ENCODE measurements at places on chromosomes 12 and 14.
A peak's percentile ranks its signal among the peaks of the same experiment; 100 is the strongest.

GRCh38 chr12:5777451-5777850 lies 167.6 kb downstream of the ANO2 start:
- DNase-seq: no peak

DNA sequence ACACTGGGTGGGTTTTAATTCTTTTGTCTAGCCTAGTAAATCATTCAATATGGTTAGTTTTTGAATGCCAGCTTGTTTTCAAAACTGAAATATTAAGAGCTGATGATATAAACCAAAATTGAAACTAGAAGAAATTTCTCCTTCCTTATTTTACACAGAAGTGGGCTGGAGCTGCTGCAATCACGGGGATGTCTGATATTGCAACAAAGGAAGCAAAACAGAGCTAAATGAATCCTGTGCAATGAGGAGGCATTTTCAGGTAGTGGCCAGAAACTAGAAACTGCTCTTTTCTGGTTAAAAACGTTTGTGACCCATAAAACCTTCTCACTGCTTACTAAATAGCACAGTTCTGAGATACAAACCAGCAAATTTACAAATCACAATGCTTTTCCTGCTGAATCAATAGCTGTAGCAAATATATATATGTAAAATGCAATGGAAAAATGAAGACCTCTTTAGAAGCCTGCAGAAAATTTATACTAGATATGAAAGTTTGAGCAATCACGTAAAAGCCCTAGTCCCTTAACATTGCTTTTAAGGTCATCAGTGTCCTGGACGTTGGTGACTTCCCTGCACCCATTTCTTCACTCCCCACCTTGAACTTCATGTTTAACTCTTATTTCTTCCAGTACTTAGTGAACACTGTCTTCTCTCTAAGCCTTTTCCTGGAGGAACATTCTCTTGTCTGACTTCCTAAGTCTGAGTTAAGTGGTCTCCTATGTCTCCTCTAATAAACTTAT lies 15.9 kb upstream of the LRRK2 start:
- no peak for DNase-seq

- DNase-seq: no peak
These were observed 118.4 kb downstream of the PPHLN1 start for GRCh38 chr12:42444192-42444943.

GRCh38 chr12:119410396-119410795 lies 75.9 kb downstream of the CCDC60 start:
- no peak for DNase-seq

GRCh38 chr12:53070877-53071492 lies 8.2 kb downstream of the SPRYD3 start:
- DNase-seq: no peak

DNA sequence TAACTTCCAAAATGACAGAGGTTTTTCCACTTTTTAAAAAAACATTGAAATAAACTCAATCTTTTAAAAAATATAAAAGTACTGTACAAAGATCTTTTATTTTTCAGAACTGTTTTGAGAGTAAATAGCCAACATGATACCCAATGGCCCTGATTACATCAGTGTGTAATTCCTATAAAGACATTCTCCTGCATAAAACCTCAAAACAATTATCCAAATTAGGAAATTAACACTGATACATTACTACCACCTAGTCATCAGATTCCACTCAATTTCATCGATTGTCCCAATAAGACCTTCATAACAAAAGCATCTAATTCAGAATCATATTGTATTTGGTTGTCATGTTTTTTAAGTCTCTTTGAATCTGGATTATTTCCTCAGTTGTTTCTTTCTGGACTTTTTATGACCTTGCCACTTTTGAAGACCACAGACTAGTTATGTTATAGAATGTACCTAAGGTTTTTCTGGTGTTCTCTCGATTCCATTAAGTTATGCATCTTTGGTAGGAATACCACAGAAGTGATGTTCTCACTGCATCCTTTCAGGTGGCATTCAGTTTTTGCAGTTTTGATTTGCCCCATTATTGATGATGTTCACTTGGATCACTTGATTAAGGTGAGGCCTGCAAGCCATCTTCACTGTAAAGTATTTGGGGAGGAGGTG lies 4.0 kb upstream of the YEATS4 start:
- DNase-seq: no peak

- DNase-seq: no peak
These were observed at the start of gene KRT5 for GRCh38 chr12:52519826-52520662. TSS of gene KRT5 (minus strand) at chr12:52520394. CDS start at chr12:52520296, 98 bp downstream.

DNA sequence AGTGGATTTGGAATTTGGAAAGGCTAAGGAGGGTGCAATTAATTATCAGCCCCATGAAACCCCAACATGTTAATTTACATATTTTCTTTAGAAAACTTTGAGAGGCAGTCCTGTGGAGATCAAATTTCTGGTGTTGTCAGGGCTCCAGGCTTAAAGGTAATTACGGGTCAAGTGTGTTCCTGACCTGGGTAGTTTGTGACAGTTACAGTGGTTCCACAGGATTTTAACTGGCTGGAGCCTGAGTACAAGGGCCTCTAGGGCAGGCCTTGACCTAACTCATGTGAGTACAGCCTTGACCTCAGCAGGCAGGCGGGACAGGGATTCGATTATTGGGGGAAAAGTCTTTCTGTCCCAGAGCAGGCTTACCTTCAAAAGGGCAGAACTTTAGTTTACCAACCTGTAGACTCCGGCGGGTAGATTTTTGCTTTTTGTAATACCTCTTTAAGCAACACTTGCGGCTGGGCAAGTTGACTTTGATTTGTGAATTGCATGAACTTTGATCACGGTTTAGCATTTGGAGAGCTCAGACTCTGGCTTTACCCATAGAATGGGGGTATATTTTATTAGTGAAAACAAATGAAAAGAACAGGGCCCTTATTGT lies 8.4 kb upstream of the PPTC7 start:
- no peak for DNase-seq

DNA sequence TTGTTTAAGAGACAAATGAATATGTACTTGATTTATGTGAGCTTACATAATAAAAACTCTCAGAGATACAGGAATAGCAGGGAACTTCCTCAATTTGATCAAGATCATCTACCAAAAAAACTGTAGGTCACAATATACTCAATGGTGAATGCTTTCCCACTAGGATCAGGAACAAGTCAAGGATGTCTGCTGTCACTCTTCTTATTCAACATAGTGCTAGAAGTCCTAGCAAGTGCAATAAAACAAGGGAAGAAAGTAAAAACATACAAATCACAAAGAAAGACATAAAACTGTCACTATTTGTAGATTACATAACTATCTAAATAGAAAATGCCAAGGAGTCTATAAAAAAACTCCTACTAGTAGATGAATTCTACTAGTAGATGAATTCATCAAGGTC lies 41.9 kb upstream of the PAWR start:
- no peak for DNase-seq

GRCh38 chr12:113113397-113113796 lies 22.2 kb downstream of the RASAL1 start:
- no peak for DNase-seq

DNA sequence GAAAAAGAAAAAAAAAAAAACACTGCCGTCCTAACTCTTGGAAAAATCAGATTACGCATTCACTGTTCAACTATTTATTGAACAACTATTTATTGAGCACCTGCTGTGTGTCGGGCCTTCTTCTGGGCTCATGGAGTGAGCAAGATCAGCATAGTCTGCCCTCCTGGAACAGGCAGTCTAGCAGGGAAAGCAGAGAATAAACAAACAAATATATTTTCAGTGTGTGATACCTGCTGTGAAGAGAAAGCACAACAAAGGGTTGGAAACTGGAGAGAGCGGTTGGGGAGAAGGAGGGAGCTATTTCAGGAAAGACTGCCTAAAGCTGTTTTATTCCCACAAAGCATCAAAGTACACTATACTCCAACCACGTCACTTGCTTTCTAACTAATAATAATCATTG lies 10.8 kb downstream of the PROX2 start:
- no peak for DNase-seq

DNA sequence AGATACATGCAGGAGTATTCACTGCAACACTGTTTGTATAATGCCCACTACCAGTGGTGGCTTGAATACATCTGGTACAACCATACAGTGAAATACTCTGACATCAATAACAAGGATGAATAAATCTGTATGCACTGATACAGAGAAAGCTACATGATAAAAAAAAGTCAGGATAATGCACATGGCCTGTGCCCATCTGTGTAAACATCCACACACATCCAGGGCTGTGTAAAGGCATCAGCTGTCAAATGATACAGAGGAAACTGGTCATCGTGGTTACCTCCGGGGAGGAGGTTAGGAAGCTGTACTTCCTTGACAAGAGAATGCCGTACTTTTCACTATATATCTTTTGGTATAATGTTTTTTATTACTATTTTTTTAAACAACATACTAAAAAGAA lies 176.6 kb downstream of the FOXN3 start:
- no peak for DNase-seq

DNA sequence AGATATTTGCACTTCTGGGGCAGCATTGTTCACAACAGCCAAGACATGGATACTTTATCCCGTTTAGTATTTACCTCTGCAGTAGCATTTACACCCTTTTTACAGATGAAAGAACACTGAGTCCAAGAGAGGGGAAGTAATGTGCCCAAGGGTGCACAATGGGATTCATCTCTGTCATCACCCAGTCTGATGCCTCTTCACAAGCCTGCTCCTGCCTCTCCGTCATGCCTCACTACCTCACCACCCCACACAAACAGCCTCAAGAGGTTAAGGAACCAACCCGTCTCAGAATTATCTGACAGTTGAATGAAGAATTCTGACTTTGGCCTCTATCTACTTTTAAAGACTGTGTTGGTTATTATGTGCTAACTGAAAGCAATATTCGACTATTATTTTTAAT lies 368.4 kb downstream of the ATP23 start:
- DNase-seq: no peak

DNA sequence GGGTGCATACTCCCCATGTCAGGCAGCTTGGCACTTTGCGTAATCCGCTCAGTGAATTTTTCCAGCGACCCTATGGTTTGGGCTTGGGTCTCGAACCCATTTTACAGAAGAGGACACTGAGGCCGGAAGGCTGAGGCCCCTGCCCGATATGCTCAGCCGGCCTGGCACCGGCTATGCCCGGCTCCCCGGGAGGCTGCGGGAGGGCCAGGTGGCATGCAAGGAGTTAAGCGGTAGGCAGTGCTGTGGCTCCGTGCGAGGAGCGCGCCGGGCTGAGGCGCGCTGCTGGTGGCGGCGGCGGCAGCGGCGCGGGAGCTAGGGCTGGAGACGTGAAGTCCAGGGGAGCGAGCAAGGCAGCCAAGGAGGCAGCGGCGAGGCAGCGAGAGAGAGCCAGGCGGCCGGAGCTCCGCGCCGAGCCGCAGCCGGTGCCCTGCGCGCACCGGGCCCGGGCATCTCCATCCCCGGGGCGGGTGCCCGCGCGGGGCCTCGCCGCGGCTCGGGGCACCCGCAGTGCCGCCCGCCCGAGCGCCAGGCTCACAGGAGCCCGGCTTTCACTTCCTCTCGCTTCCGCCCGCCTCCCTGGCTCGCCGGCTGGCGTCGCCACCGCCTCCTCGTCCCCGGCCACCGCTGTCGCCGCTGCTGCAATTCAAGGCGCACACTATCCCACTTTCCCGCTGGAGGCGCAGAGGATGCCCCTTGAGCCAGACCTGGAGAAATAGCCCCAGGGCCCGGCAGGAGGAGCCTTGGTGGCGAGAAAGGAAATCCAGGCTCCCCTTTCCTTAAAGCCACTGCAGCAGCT lies at the start of gene WSCD2:
Gene WSCD2 (plus strand): TSS at position 272 of the 796 bp plus-strand sequence. CDS start 66,545 bp downstream, outside the sequence.
- DNase-seq: peak; percentile 87

- no peak for DNase-seq
These were observed 43.7 kb upstream of the CNTN1 start for GRCh38 chr12:40648519-40648918.

GRCh38 chr12:101480849-101481248 lies 5.7 kb downstream of the SPIC start:
- no peak for DNase-seq

DNA sequence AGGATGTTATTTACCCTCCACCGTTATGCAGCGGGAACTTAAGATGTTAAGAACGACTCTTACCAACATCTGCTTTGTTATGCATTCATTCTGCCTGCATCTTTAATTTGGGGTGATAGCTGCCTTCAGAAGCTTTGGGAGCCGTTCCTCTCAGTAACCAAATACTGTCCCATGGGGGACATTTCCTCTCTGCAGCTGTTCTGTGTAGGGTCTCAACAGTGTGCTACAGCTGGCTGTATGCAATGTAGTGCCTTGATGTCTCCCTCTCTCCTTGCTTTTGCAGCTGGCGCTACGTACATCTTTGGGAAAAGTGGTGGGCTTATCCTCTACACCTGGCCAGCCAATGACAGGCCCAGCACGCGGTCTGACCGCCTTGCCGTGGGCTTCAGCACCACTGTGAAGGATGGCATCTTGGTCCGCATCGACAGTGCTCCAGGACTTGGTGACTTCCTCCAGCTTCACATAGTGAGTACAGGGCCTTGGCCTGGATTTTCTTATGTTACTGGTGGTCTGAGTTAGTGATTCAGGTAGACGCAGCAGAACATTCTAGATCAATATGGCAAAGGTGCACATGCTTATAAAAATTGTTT lies 744.3 kb downstream of the DIO2 start:
- DNase-seq: no peak

DNA sequence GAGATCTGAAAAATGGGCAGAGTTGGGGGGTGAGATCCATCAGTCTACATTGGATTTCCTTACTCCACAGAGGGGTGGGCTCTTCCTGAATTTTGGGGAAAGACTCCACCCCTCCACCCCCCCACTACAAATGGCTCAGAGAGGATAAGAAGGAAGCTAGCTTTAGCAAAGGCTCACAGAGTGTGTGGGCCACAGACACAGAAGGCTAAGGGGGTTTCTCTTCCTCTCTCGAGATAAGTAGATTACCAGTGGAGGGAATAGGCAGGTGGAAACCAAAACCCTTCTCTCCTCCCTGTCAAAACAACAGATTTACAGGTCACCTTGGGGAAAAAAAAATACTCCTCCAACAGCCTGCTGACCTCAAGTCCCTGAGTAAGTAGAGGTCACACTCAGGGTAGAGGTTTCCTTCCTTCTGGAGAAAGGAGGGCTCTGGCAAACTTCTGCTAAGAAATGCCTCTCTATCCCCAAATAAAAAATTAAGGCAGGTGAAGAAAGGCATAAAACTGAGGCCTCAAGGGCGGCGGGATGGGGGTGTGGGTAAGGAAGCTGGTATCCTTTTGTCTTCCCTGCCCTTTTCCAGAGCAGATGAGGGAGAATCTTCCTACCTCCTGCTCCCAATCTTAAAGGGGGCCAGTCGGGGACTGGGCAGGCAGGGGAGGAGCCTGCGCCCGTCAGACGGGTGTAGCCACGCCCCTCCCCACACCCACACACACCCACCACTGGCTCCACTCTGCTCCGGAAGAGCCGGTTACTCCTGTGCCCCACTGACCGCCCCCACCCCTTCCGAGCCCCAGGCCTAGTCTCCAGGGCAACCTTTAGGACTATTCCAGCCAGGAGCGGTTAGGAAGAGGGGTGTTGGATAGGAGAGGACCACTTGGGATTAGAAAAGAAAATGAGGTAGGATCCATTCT lies 1.9 kb upstream of the BAZ2A start:
- DNase-seq: no peak
